H1 (cell line): ENCODE measurements at places on chromosomes 4 and X.

- peak; percentile 48 for DNase-seq
Observed at GRCh38 chrX:73214426-73215094, at the start of gene NAP1L2. Gene NAP1L2, minus strand, starts transcription at chrX:73214851. Its CDS starts 359 bp downstream, at chrX:73214492.

DNA sequence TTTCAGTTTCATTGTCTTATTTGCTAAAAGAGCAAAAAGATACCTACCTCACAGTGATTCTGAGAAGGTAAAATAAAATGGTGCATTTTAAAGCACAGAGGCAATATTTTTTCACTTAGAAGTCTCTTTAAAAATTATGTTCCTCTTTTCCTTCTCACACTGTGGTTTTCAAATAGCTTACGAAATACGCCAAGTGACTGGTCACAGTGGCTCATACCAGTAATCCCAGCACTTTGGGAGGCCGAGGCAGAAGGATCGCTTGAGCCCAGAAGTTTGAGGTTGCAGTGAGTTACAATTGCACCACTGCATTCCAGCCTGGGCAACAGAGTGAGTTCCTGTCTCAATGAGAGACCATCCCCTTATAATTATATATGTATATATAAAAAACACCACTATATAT, 372.6 kb downstream of the FBXO8 start:
- no peak for DNase-seq

- DNase-seq, result no peak
Observed at GRCh38 chr4:27082776-27083175, 222.1 kb downstream of the STIM2 start.

DNA sequence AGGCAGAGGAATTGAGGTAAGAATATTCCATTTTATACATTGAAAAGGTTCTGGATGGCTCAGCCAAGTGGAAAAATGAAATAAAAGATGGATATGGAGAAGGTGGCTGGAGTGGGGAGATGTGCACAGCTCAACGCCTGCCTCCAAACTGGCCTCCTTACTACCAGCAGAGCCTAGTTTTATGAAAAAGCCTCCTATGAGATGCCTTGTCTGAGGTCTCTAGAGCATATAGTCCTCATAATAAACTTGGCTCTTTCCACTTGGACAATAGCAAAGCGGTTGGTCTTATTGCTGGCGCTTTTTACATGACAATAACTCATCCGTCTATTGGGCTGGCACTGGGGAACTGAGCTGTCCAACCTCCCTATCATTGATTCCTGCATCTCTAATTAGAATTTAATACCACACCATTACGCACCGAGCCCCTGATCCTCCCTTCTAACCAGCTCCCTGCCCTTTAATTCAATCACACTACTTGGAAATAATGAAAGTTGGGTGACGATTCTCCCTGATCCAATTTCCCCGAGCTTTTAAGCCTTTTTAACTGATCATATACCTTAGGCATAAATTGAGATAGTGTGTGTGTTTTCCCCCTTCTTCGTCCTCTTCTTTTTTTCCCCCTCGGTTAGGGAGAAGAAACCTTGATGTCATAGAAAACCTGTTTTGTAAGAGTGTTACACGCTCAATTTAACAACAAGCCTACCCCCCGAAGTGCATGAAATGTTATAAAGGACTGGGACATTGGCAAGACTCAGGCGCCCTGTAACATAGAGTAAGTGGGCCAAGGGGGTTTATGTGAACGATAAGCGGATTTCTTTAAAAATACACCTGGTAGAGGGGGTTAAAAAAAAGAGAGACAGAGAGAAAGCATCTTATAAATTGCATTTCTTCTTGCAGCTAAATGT, at the start of gene PHOX2B:
Gene PHOX2B (minus strand): TSS at position 155 of the 905 bp plus-strand sequence. CDS start 115 bp downstream, at position 40.
- peak; percentile 47 for DNase-seq

DNA sequence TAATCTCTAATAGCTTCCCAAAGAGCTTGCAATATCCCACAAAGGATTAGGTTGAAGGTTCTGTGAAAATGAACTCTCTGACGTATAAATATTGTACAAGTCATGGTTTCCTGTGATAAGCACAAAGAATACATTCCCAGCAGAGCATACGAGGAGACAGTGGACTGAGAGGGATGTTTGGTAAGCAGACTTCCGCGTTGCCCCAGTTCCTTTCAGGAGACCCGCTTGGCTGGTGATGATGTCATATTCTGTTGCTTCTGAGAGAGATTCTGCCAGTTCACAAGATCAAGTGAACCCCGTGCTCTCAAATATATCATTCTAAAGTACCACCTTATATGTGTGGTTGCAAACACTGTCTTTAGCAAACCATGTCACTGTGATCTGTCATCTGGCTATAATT, 323.9 kb upstream of the CASK start:
- no peak for DNase-seq

GRCh38 chr4:183967266-183967665, 62.2 kb downstream of the STOX2 start:
- DNase-seq, result no peak

DNA sequence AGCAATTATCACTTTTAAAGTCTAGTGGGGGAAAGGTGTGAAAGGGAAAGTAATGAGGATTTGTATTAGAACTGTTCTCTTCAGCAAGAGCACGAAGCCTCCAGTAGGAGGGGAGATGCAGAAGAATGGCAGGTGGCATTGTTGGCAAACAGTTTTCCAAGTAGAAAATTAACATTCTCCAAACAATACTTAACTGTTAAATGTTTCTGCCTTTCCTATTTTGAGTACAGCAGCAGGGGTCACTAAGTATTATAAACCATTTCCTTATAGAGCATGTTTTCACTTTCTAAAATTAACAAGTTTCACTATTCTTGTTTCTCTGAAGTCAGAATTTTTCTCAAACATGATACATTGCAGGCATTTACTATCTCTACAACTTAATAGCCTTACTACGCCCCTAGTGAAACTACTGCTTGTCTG, 58.7 kb downstream of the LEF1 start:
- DNase-seq, result no peak

- no peak for DNase-seq
Observed at GRCh38 chrX:110082161-110082560, 79.2 kb downstream of the TMEM164 start.

GRCh38 chrX:19177721-19178120, 55.5 kb upstream of the ADGRG2 start:
- DNase-seq, result no peak

GRCh38 chrX:152897222-152898131, at the start of gene ZNF185:
Gene ZNF185, plus strand, starts transcription at chrX:152898067. Its CDS starts 16,423 bp downstream, at chrX:152914490.
- DNase-seq, result no peak

- no peak for DNase-seq
Observed at GRCh38 chr4:121199742-121200561, 35.8 kb upstream of the TNIP3 start.

DNA sequence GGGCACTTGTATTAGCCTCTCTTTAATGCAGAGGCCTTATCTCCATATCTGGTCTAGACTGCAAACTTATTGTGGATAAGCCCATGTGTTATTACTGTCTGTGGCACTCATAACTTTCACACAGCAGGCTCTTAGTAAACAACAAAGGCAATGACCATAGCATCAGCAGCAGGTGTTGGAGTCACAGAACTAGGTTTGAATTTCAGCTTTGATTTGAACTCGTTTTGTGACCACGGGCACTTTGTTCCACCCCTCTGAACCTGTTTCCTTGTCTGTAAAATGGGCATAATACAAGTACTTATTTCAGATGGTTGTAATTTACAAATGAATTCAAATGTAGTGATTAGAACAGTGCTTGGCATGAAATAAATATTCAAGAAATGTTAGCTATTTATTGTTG, 121.8 kb upstream of the C1GALT1C1 start:
- no peak for DNase-seq

DNA sequence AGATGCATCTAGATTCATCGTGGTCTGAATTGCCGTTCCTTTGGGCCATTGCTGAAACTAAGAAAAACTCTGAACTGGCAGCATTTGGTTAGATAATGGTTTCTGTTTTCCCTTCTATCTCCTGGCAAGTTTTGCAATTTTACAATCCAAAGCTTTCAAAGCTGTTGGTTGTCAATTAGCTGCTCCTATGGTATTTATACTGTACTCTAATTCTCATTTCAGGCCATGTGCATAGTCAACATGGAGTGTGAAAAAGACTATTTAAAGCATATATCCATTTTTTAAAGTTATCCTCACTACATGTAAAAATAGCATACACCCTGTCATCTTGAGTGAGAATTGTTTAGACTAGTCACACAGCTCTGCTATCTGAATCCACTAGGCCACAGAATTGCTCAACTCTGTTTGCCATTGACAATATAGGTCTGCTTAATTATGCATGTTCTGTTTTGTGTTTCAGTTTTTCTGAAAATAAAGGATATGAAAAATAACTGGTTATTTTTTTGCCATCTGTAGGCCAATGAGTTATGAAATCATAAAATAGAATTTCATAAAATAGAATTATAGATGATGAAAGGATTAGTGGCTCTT, 27.7 kb upstream of the TEC start:
- no peak for DNase-seq
